HuH-7 (cell line): ENCODE measurements at places on chromosomes 16 and 17.

DNA sequence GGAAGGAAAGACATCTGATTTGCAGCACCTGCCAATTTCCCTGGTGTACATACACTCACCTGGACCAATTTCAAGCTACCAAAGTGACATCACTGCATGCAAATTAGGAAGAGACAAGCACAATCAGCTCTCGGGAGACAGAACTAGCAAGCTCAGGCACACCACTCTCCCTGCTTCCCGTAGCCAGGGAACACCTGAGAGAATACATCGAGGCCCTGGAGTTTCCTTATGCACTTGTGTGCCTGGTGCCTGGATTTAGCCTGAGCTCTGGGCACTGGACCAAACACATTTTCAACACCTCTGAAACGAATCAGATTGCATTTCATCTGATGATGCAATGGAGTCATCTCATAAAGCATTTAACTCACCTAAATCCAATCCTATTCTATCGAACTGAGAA, 110.5 kb downstream of the HS3ST2 start:
- DNase-seq = no peak

- DNase-seq = no peak
Measured at GRCh38 chr17:40101367-40102210, 1.2 kb upstream of the NR1D1 start.

GRCh38 chr16:50839920-50840729, 98.2 kb downstream of the CYLD start:
- no peak for DNase-seq

DNA sequence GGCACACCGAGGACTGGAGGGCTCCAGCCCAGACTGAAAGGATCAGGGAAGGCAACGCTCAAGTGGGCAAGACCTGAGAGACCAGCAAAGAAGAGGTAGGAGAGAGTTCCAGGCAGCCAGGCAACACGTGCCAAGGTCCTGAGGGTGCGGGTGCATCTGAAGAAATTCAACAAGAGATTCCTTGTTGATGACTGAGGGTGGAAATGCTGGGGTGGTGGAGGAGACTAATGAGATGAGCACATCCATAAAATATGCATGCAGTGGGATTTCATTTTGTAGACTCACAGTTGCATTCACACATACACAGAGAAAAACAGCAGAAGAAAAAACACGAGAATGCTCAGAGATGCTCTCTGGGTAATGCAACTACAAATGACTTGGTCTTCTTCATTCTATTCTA, 154.8 kb upstream of the FOXF1 start:
- no peak for DNase-seq

- peak; percentile 97 for DNase-seq
Measured at GRCh38 chr17:76737676-76738467, at the start of gene MFSD11. MFSD11 (plus strand) TSS chr17:76738119; CDS start chr17:76738353, 234 bp downstream.

DNA sequence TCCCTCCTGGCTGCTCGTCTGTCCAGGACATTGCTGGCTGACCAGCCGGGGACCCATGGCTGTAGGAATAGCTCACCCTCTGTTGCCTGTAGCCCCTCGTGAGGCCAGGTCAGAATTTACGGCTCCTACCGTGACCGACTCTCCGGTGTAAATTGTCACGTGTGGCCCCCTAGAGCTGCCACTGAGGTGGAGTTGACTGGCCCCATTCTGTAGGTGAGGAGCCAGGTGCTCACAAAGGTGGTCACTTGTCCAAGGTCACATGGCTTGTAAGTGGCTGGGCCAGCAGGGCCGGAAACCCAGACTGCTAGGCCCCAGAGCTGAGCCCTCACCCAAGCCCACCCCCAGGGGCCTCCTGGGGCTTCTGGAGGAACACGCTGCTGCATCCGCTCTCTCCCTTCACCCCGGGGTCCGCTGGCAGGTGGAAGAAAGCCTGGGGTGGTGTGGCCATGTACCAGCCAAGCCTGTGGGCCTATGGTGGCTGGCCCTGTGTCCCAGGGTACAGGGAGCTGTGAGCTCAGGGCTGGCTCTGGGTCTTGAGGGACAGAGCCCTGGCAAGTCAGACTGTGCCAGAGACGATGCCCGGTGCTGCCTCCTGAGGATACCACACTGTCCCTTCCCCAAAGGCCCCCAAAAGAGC, 120.7 kb downstream of the RAB11FIP4 start:
- no peak for DNase-seq

DNA sequence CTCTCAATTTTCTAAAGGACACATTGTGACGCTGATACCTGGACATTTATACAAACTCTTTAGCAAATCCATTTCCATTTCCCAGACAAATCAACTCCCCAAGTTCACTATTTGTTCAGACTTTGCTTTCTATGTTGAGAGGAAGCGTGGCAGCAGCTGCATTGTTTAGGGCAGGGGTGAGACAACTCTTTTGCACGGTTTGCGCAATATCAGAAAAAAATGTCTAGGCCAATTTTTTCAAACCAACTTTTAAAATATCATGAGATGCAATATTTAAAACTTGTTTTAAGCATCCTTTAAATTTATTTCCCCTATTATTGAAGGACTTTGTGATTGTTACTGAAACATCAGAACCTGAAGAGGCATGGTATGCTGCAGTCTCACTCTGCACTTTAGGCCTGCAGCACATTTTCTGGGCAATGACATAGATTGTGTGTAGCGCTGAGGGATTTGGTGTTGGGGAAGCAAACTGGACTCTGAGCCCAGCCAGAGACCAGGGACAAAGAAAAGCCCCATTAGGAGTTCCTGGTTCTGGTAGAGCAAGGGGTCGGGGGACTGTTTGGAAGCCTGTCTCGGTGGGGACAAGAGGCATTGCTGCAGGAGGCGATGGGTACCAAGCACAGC, 6.4 kb upstream of the CCDC182 start:
- no peak for DNase-seq

GRCh38 chr17:45869676-45870341, 24.5 kb upstream of the MAPT start:
- no peak for DNase-seq

DNA sequence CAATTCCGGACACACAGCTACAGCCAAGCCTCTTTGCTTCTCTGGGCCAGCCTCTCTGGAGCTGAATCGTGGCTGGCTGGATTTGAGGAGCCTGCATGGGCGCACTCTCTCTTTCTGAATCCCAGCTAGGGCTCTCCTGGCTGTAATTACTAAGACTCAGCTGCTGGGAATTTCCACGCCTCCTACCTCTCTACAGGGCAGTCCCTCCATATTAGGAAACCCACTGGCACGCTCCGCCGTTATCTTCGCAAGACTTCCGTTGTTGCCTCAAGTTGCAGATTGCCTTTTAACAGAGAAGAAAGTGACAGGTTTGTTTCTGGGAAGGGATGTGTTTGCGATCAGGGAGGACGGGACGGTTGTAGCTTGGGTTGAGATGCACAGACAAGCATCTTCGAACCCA, 188.4 kb upstream of the NLRP1 start:
- peak; percentile 16 for DNase-seq
